ENCODE measurements at places on chromosomes 11 and 22.

DNA sequence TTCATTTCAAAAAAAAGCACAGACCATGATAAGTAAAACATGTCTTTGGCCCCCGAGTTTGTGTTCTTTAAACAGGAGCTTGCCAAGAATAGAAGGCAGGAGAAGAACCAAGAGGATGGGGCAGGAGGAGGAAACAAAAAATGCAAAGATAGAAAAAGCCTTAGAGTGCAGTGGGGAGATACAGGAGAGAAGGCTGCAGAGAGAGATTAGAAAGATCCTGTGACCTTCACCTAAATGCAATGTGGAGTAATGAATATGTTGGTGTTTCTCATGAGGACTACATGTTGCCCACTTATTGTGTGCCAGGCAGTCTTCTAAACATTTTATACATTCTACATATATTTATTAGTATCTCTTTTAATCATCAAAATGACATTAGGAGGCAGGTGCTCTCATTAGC, 2.3 kb upstream of the APLNR start:
- no peak for DNase-seq

DNA sequence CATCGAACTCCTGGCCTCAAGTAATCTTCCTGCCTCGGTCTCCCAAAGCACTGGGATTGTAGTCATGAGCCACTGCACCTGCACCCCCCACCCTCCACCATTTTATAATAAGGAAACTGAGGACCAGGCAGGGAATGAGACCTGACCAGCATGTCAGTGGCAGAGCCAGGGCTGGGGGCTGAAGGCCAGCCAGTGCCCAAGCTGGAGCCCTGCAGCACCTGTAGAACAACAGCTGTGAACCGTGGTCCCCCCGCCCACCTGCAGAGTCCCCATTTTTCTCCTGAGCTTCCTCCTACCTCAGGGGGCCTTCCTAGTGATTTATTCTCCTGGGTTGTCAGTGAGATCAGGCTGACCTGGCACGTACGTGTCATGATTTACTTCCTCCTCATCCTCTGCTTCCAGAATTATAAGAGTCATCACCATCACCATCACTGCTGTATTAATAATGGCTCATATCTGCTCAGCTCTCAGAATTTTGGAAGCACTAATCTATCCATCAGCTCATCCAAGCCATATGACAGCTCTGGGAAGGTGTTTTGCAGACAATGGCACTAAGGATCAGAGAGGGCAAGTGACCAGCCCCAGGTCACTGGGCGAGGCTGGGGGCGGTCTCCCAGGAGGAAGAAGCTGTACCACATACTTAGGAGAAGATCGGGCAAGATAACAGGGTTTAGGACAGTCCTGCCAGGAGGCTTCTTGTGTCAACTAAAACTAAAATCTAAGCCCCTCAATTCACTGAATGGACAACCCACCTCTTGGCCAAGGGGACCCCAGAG, 5.5 kb upstream of the SLCO2B1 start:
- DNase-seq: no peak

GRCh38 chr11:79925570-79925969, 484.7 kb upstream of the TENM4 start:
- DNase-seq: no peak

GRCh38 chr11:64868904-64869570, 9.4 kb downstream of the EHD1 start:
- peak; percentile 61 for DNase-seq

GRCh38 chr11:46391186-46391577, 394 bp downstream of the CHRM4 start:
- no peak for DNase-seq

- DNase-seq: no peak
Measured at GRCh38 chr11:61495801-61496601, 12.5 kb upstream of the LRRC10B start.

DNA sequence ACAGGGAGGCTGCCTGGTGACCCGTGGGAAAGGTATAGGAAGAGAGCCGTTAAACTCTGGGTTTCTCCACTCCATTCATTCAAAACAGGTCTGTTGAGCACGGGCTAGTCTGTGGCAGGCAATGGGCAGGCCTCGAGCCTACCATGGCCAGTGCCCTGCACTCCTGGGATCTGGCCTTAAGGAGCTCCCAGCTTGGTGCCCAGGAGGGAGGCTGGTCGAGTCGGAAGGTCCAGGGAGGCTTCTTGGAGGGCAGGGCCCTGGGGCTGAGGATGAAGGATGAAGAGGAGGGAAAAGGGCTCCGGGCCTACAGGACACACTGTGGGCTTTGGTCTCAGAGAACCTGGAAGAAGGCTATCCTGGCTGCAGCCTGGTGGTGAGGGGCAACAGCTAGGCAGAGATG, 41.9 kb upstream of the MN1 start:
- DNase-seq: no peak

DNA sequence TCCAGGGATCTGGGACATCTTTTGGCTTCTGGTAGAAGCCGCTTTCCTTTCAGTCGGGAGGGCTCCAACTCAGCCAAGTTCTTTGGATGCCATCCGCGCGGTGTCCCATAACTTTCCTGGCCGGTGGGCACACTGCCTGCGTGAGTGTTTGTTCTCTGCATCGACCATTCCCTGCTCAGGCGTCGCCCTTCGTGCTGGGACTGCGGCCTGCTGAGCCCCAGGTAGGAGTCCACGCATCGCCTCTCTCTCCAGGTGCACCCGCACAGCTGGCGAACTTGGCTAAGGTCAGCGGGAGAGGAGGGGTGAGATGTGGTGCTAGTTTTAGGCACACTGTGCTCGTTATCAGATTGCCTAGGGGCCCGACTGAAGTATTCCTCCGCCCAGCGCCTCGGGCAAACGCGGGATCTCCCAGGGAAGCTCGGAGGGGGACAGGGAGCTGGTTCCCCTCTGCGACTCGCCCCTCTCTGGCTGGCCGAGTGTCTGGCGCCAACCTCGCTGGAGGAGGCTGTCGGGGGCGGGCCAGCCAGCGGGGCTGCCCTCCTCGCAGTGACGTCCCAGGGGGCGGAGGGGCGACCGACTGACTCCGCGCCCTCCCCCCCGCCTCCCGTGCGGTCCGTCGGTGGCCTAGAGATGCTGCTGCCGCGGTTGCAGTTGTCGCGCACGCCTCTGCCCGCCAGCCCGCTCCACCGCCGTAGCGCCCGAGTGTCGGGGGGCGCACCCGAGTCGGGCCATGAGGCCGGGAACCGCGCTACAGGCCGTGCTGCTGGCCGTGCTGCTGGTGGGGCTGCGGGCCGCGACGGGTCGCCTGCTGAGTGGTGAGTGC, at the start of gene LAYN:
TSS of gene LAYN (plus strand) at position 607 of the 823 bp plus-strand sequence. CDS start at position 731, 124 bp downstream.
- peak; percentile 20 for DNase-seq

DNA sequence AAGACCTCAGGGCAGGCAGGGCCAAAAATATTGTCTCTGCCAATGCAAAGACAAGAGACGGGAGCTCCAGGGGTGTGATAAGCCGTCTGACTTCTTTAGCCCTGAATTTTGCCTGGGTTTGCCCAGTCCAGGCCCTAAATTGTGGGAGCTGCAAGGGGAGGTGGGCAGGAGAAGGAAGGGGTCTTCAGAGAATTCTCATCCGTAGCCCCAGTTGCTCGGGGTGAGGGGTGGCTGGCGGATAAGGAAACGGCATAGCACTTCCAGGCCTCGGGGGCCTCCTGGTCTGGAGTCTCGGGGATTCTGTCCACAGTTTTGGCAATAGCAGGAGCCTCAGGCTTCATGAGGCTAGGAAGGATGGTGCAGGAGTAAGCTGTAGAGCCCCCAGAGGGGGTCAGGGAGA, 7.4 kb downstream of the CD5 start:
- no peak for DNase-seq

- no peak for DNase-seq
Measured at GRCh38 chr22:20404881-20405280, 10.9 kb downstream of the ZNF74 start.

DNA sequence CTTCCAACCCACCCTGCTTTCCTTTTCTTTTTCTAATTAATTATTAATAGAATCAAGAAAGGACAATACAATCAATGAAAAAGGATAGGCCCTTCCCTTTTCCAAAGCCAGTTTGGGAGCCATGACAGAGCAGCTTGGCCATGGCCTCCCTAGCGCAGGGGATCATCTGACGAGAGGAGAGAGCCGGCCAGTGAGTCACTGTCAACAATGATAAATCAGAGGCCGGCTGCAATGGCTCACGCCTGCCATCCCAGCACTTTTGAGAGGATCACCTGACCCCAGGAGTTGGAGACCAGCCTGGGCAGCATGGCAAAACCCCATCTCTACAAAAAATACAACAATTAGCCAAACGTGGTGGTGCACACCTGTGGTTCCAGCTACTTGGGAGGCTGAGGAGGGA, 27.5 kb upstream of the KRTAP5-7 start:
- DNase-seq: no peak

DNA sequence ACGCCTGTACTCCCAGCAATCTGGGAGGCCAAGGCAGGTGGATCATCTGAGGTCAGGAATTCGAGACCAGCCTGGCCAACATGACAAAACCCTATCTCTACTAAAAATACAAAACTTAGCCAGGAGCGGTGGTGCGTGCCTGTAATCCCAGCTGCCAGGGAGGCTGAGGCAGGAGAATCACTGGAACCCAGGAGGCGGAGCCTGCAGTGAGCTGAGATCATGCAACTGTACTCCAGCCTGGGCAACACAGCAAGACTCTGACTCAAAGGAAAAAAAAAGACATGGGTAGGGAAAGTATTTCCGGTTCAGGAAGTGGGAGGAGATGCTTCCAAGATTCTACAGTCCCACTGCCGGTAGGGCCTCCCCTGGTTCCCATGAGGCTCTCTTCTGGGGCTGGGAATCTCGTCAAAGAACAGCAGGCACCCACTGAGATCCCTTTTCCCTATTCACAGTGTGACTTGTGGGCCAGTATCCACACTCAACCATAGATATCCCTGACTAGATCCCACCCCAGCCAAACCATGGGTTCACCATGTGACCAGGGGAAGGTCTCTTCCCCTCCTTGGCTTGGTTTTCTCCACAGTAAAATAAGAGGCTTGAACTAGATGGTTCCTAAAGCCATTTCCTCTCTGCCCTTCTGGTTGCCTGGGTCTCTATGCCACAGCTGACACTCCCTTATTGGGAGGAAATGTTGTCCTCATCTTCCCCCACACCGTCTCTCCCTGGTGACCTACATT, 443.3 kb downstream of the BUD13 start:
- no peak for DNase-seq

DNA sequence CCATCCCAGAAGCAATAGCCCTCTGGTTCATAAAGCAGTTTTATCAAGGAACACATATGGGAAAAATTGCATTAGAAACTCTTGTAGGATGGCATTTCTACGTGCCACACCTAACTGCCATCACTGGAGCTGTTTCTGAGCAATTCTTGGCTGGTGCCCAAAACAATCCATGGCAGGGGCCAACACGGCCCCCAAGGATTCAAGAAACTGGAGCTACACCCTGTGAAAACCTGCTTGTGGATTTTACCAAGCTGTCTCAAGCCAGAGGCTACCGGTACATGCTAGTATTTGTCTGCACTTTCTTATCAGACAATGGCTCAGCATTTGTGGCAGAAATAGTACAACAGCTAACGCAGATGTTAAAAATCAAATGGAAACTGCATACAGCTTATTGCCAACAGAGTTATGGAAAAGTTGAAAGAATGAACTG, 42.4 kb upstream of the GLYAT start:
- no peak for DNase-seq

DNA sequence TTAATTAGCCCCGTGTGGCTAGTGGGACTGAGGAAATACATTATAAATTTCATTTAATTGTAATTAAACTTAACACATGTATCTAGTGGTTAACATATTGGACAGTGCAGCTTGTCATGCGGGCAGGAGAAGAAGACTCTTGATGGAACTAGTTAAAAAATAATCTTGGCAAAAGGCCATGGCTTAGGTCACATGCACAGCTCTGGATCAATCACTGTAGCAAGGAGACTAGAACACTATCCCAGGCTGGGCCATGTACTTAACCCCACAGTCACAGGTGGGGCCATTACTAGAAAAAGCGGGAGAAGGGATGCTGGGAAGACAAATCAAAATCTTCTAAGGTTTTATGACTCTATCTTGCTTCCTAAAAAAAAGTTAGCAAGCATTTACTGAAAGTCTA, 8.7 kb upstream of the HEPACAM start:
- DNase-seq: no peak

DNA sequence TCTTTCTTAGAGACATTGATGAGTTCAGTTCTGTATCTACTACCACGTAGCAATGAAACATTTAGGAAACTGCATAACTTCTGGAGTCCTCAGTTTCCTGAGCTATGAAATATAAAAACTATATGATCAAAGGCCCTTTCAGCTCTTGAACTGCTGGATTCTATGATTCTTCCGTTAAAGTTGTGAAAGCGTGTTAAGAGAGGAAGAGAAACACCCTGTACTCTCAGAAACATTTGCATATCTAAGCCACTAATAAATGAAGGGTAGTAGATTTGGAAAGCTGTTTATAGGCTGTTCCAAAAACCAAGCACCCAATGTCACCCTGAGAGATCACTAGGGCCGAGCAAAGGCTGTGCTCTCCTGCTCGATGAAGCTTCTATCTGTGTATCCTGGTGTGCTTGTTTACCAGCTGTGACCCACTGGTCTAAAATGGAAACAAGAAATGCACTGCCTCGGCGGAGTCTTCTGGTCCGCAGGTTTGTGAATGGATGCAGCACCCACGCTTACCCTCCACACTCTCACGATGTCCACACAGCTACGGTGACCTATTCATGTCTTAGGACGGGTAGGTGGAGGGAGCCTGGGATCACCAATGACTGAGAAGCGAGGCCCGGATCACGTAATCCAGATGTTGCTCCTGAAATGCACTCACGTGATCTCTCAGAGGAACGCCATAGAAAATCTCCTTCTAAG, 325.8 kb downstream of the OPCML start:
- no peak for DNase-seq

GRCh38 chr11:26767060-26767459, 45.2 kb upstream of the SLC5A12 start:
- DNase-seq: no peak

GRCh38 chr11:75420224-75421034, 12.6 kb downstream of the KLHL35 start:
- DNase-seq: no peak

DNA sequence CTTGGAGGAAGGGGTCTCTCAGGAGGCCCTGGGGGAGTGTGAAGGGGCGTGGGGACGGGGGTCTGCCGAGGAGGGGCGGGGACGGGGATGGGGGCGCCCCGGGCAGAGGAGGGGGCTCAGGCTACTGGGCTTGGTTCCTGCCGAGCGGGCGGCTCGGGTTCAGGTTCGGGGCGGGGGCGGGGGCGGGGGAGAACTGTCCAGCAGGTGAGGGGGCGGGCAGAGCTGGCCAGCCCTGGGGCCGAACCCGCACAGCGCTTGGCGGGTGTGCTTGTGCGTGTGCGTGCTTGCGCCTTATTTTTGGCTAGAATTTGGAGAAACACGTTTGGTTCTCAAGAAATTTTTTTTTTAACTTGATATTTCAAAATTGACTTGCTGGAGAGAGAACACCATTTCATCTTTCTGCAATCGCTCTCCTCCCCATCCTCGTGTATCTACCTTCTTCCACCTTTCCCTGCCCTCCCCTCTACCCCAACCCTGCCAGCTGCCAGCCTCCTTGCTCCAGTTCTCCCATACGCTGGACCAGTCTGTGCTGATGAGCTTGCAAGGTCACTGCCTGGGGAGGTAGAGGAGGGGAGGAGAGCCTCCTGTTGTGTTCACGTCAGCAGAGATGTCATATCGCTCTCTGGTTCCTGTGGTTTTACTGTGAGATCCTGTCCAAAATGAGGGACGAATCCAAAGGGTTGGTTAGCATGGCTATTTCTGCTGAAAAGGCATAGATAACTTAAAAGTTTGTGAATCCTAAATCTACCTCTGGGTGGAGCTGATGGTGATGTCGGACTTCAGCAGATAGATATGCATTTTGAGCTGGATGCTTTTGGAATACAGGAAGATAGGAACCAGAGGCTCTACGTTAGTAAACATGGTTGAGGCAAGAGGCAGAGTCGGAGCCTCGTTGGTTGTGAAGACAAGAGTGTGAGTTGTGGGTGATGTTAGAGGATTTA, 668 bp downstream of the MADD start:
- peak; percentile 21 for DNase-seq

- no peak for DNase-seq
Measured at GRCh38 chr22:30829901-30830550, 135.4 kb downstream of the OSBP2 start.
